ENCODE measurements at places on chromosomes 4 and X.

DNA sequence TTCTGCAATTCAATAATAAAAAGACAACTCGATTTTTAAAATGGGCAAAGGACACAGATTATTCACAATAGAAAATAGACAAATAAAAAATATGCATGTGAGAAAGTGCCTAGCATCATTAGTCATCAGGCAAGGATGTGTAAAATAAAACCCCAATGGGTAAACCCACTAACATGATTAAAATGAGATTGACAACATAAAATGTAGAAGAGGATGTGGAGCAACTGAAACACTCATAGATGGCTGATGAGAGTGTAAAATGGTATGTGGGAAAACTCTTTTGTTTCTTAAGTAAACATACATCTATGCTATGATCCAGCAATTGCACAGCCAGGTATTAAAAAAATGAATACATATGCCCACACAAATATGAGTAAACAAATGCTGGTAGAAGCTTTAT, 177.6 kb downstream of the IQCM start:
- no peak for DNase-seq

GRCh38 chrX:153864561-153865320, 21.2 kb downstream of the L1CAM start:
- DNase-seq = no peak

- DNase-seq = no peak
Observed at GRCh38 chrX:119728487-119728886, 29.9 kb upstream of the SOWAHD start.

DNA sequence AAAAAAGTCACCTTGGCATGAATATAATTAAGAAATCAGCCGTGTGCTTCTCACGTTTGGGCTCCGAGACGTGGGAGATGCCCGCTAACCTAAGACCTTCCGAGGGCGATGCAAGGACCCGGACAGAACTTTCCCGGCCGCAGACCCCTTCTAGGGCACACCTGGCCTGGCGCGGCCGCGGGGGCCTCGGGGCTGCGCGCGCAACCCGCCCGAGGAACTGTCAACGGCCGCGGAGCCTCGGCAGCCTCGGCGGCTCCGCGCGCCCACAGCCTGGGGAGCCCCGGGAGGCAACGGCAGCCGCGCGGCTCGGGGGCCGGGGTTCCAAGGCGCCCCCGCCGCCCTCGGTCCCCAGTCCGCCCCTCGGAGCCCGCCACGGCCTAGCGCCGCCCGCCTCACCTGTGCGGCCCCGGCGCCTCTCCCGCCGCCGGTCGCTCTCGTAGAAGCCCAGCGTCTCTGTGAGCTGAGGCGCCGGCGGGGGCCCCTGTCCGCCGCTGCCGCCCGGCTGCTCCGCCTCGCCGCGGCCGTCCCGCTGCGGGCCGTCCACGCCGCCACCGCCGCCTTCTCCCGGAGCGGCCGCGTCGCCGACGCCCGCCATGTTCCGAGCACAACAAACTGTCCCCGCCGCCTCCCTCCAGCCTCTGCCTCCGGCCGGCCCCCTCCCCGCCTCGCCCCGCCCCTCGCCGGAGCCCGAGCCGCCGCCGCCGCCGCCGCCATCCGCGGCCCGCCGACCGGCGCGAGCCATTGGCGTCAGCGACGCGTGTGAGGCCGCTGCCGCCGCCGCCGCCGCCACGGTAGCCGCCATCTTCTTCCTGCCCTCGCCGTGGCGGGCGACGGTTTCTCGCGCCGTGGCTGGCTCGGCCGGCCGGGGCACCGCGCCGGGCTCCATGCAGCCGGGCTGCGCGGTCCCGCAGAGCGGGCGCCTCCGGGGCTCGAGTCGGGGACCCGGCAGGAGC, at the start of gene TAPT1:
TAPT1 (minus strand) TSS at position 609 of the 953 bp plus-strand sequence; CDS start at position 595, 14 bp downstream.
- peak; percentile 37 for DNase-seq

- no peak for DNase-seq
Observed at GRCh38 chr4:123667496-123667895, 270.9 kb downstream of the SPRY1 start.

- DNase-seq = no peak
Observed at GRCh38 chrX:40440866-40441265, 139.9 kb upstream of the ATP6AP2 start.
